ENCODE measurements at places on chromosomes 12 and 14. TPM values are rescaled to one million over a fixed set of nuclear protein-coding genes. Genes with fewer than 3 reads are reported as not detected.

- no peak overlapping the region for H3K27ac ChIP-seq
- peaks cover 15% of the 10 kb centered on the region for H3K4me1 ChIP-seq
- H3K36me3 ChIP-seq: no peaks in the 10 kb centered on the region
- no peaks in the 10 kb centered on the region for H3K27me3 ChIP-seq
These were observed 23.6 kb upstream of the RPLP0 start for GRCh38 chr12:120224304-120225199.

GRCh38 chr12:45828402-45828801 lies 98.9 kb downstream of the ARID2 start:
- H3K27ac ChIP-seq: no peak overlapping the region
- H3K36me3 ChIP-seq: no peaks in the 10 kb centered on the region
- H3K4me3 ChIP-seq: no peak overlapping the region
- H3K27me3 ChIP-seq: no peaks in the 10 kb centered on the region
- H3K4me1 ChIP-seq: no peaks in the 10 kb centered on the region
- no peak for DNase-seq

DNA sequence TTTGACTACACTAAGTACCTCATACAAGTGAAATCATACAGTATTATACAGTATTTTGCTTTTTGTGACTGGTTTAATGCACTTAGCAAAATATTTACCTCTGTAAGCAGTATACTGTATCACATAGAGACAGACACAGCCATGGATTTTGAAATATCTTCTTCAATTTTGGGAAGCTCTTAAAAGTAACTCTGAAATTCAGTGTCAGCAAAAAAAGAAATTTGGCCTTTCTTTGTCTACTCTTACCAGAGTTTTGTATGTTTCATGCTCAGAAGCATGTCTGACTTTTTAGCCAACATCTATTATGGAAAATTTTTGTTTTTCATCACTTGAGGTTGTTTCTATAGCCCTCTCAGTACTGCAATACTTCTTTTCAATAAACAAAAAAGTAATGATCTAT lies 1102.2 kb downstream of the TRHDE start:
- no peak overlapping the region for H3K4me3 ChIP-seq
- no peak overlapping the region for H3K27ac ChIP-seq
- no peaks in the 10 kb centered on the region for H3K36me3 ChIP-seq
- DNase-seq: no peak
- no peaks in the 10 kb centered on the region for H3K27me3 ChIP-seq

- peaks cover 8% of the 10 kb centered on the region for H3K36me3 ChIP-seq
- H3K4me1 ChIP-seq: peaks cover 84% of the 10 kb centered on the region
- no peak overlapping the region for H3K4me3 ChIP-seq
- no peaks in the 10 kb centered on the region for H3K27me3 ChIP-seq
- DNase-seq: no peak
These were observed 27.8 kb downstream of the SCARB1 start for GRCh38 chr12:124835656-124836410.

The OTUB2 gene
- polyA plus RNA-seq: 0.48 TPM

GRCh38 chr12:122001466-122002209 lies 20.0 kb upstream of the BCL7A start:
- no peaks in the 10 kb centered on the region for H3K36me3 ChIP-seq
- peaks cover 6% of the 10 kb centered on the region for H3K4me1 ChIP-seq
- no peak for DNase-seq
- H3K27ac ChIP-seq: no peak overlapping the region
- no peaks in the 10 kb centered on the region for H3K27me3 ChIP-seq

DNA sequence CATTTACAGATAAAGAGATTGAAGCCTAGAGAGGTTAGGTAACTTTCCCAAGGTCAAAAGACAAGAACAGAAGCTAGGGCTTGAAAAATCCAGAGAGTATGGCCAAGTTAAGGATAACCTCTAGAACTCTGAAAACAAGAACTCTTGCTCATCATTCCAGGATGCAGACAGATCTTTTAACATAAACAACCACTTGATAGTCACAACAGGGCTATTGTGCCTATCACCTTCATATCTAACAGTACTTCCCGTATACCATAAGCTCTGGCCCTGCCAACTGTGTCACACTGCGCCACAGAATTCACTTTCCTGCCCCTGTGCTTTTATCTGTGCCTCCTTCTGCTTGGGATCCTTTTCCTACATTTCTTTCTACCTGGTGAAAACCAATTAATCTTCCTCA lies 18.2 kb downstream of the ERP29 start:
- H3K27ac ChIP-seq: peak overlapping the region; percentile 18
- no peak overlapping the region for H3K4me3 ChIP-seq
- peaks cover 3% of the 10 kb centered on the region for H3K4me1 ChIP-seq
- no peaks in the 10 kb centered on the region for H3K27me3 ChIP-seq

- no peaks in the 10 kb centered on the region for H3K27me3 ChIP-seq
- no peak for DNase-seq
- H3K4me3 ChIP-seq: no peak overlapping the region
- peaks cover 34% of the 10 kb centered on the region for H3K4me1 ChIP-seq
- peak overlapping the region; percentile 96 for H3K27ac ChIP-seq
These were observed 7.5 kb downstream of the HIP1R start for GRCh38 chr12:122842505-122843405.

- no peak overlapping the region for H3K27ac ChIP-seq
- H3K36me3 ChIP-seq: no peaks in the 10 kb centered on the region
- no peak overlapping the region for H3K4me3 ChIP-seq
- no peak for DNase-seq
- H3K27me3 ChIP-seq: no peaks in the 10 kb centered on the region
These were observed 611.1 kb downstream of the AACS start for GRCh38 chr12:125676366-125676765.

DNA sequence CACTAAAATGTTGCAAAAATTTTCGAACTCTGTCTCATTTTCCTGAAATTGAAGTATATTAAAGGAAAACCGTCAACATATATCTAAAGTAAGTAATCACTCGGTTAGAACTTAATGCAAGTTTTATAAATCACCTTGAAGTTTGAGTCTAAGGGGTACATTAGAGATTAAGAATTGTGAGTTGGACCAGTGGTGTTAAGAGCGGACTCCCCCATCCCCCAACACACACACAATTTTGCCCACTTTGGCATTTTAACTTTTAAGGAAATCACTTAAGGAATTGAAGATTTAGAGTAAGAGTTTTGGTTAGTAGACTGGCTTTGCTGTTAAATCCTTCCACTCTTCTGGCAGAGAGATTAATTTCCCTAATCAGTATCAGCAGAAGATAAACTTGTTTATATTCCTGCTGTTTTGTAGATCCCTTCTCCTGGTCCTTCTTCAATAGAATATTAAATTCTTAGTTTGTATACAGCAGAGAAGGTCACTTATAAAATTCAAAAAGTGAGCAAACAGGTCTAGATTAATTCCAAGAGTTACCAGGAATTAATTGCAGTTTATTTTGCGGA lies 1.5 kb downstream of the HIF1A start:
- H3K36me3 ChIP-seq: no peaks in the 10 kb centered on the region
- no peak for DNase-seq
- H3K27me3 ChIP-seq: no peaks in the 10 kb centered on the region
- H3K4me3 ChIP-seq: peak overlapping the region; percentile 93
- peaks cover 49% of the 10 kb centered on the region for H3K4me1 ChIP-seq

The CSRP2 gene
- polyA plus RNA-seq: 7.2 TPM

The CLEC4A gene
- polyA plus RNA-seq: 3.7 TPM

- H3K27me3 ChIP-seq: peaks cover 4% of the 10 kb centered on the region
- no peak overlapping the region for H3K27ac ChIP-seq
- no peaks in the 10 kb centered on the region for H3K36me3 ChIP-seq
- H3K4me3 ChIP-seq: no peak overlapping the region
These were observed 9.2 kb downstream of the AGAP2 start for GRCh38 chr12:57729321-57729844.

The SAV1 gene
- polyA plus RNA-seq: 25.8 TPM

- no peaks in the 10 kb centered on the region for H3K4me1 ChIP-seq
- no peak for DNase-seq
- H3K27me3 ChIP-seq: no peaks in the 10 kb centered on the region
- H3K36me3 ChIP-seq: no peaks in the 10 kb centered on the region
- H3K4me3 ChIP-seq: no peak overlapping the region
- H3K27ac ChIP-seq: no peak overlapping the region
These were observed 6.8 kb upstream of the TRAF3 start for GRCh38 chr14:102770147-102771123.

- DNase-seq: no peak
- no peaks in the 10 kb centered on the region for H3K27me3 ChIP-seq
- H3K4me3 ChIP-seq: no peak overlapping the region
- no peaks in the 10 kb centered on the region for H3K36me3 ChIP-seq
- no peak overlapping the region for H3K27ac ChIP-seq
These were observed 14.3 kb upstream of the IFNG start for GRCh38 chr12:68173792-68174191.

- no peak for DNase-seq
- no peak overlapping the region for H3K4me3 ChIP-seq
These were observed 1486.2 kb upstream of the SEL1L start for GRCh38 chr14:83019744-83020414.

DNA sequence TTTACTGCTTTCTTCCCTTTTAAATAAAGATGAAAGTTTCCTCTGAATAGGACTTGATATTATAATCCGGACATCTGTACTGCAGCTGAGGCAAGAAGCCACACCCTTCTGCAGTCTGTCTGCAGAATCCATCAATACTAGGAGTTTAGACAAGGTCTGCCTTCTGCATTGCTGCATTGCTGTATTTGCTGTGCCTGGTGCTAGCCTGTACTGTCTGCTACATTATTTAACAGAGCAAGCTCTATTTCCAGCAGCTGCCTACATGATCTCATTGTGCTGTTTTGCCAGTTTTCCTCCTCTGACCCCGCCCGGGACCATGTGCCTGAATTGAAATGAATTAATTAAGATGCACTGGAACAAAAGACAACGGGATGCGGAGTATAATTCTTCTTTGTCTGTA lies 1.7 kb downstream of the TUBA1A start:
- H3K4me3 ChIP-seq: no peak overlapping the region
- H3K36me3 ChIP-seq: peaks cover 19% of the 10 kb centered on the region
- no peaks in the 10 kb centered on the region for H3K27me3 ChIP-seq

DNA sequence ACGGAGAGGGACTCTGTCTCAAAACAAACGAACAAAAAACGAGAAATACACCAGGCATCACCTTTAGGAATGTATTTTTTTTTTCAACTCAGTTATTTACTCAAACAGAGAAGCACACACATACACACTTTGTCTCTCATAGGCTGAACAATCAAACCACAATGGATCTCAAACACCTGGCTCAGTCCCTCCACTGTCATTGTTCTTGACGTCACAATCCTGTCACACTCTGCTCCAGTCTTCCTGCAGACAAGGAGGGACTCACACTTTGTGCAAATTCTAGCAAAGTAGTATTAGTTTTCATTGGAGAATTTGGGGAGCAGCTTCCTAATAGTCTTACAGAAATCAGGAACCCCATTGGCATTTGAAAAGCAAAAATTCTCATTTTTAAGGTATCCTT lies 727.8 kb downstream of the BCL11B start:
- DNase-seq: no peak
- H3K36me3 ChIP-seq: no peaks in the 10 kb centered on the region
- no peak overlapping the region for H3K4me3 ChIP-seq
- H3K27ac ChIP-seq: no peak overlapping the region
- H3K27me3 ChIP-seq: no peaks in the 10 kb centered on the region

The FAM181A gene
- not detected for polyA plus RNA-seq

The AKAP3 gene
- 1.5 TPM for polyA plus RNA-seq

The CYP46A1 gene
- polyA plus RNA-seq: 3.0 TPM

DNA sequence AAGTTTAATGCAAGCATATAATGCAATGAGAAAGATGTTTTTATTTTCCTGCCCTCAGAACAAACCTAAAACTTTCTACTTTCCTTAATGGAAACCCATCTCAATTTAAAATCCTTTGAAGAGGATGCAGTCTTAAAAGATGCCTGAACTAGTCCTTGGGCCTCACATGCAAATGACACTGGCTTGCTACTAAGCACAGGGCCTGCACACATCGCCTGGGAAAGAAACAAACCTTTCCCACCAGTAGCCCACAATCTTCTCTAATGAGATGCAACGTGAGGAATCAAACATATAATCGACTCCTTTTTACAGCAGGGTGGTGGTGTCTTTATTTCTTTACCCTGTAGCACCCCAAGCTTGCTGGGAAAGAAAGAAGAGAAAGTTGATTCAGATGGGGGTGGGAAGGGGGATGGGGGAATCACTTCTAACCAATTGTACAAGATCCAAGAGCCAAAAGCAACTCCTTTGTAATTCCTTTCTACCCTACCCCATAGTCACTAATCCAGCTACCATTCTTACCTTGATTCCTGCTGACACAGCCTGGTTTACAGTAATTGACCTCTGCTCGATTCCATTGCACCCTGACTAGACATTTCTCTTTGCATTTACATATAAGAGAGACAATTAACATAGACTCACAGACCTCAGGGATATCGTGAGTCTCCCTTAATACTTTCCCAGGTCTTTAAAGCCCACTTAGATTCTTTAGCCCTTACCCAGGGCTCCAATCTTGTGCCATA lies 69.5 kb upstream of the FERMT2 start:
- H3K36me3 ChIP-seq: no peaks in the 10 kb centered on the region
- H3K4me3 ChIP-seq: no peak overlapping the region
- no peak for DNase-seq
- no peaks in the 10 kb centered on the region for H3K27me3 ChIP-seq
- no peaks in the 10 kb centered on the region for H3K4me1 ChIP-seq
- H3K27ac ChIP-seq: no peak overlapping the region

The NDUFB1 gene
- 1,295 TPM for polyA plus RNA-seq

DNA sequence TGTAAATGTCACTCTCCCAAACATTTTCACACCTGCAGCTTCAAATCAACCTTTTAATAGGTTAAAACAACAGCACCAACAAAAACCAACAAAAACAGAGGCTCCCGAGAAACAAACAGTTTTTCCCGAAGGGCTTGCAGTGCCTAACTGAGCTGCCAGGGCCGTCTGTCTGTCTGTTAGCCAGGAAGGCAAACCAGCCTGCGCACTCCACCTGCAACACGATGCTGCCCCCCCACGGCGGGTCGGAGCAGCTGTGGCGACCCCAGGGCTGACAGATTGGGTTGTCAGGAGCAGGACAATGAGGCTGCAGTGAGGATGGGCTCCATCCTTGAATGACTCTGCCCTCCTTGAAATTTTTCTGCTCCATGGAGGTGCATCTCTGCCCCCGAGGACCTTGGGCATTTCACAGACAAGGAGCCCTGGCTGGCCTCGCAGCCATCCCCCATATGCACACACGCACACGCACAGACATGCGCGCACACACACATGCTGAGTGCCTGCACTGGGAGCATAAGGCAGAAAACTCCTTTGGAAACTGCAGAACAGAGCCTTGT lies 2.6 kb downstream of the RTL1 start:
- H3K36me3 ChIP-seq: no peaks in the 10 kb centered on the region
- DNase-seq: peak; percentile 88
- peaks cover 50% of the 10 kb centered on the region for H3K4me1 ChIP-seq
- H3K27me3 ChIP-seq: no peaks in the 10 kb centered on the region

GRCh38 chr14:74438351-74438915 lies 12.4 kb upstream of the SYNDIG1L start:
- no peak for DNase-seq
- H3K36me3 ChIP-seq: no peaks in the 10 kb centered on the region
- no peaks in the 10 kb centered on the region for H3K27me3 ChIP-seq
- H3K4me3 ChIP-seq: no peak overlapping the region
- no peak overlapping the region for H3K27ac ChIP-seq
- H3K4me1 ChIP-seq: no peaks in the 10 kb centered on the region
